Esophagus mucosa (tissue), 1 donor: ENCODE measurements at places on chromosomes 6 and 20. TPM values are rescaled to one million over a fixed set of nuclear protein-coding genes. Genes with fewer than 3 reads are reported as not detected.

DNA sequence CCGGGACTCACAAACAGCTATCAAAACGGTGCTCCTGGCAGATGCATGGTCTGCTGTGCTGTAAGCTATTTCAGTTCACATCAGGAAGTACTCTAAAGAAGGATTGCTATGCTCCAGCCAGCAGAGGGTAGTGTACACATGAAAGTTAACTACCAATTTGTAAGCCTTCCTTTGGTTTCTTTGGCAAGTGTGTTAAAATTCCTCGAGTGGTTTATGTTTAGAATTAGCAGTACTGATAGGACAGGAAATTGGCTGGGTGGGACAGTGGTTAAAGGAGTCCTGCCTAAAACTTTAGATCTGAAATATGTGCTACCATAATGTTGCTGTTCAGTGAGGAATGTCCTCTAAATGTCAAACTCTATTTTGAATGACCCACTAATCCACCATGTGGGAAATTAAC lies 47.4 kb downstream of the TRMT11 start:
- ATAC-seq, result peak; percentile 83

GRCh38 chr6:121904559-121904958 lies 469.1 kb downstream of the GJA1 start:
- ATAC-seq, result peak; percentile 39

- no peak for ATAC-seq
Measured at GRCh38 chr6:14596410-14596809, 478.8 kb downstream of the CD83 start.

GRCh38 chr6:45586216-45587171 lies 208.8 kb upstream of the SUPT3H start:
- peak; percentile 40 for ATAC-seq

DNA sequence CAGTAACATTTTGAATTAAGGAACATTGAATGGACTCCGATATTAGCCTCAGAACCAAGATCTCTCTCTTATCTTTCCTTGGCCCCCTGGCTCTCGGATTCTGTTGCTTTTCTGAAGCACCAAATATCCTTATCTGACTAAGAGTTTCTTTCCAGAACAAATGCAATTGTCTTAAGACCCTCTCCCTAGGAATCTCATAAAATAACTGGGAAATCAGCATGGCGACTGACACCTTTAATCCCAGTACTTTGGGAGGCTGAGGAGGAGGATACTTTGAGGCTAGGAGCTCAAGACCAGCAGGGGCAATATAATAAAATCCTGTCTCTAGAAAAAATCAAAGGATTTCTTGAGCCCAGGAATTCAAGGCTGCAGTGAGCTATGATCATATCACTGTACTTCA lies 984.5 kb downstream of the HACE1 start:
- ATAC-seq, result no peak

DNA sequence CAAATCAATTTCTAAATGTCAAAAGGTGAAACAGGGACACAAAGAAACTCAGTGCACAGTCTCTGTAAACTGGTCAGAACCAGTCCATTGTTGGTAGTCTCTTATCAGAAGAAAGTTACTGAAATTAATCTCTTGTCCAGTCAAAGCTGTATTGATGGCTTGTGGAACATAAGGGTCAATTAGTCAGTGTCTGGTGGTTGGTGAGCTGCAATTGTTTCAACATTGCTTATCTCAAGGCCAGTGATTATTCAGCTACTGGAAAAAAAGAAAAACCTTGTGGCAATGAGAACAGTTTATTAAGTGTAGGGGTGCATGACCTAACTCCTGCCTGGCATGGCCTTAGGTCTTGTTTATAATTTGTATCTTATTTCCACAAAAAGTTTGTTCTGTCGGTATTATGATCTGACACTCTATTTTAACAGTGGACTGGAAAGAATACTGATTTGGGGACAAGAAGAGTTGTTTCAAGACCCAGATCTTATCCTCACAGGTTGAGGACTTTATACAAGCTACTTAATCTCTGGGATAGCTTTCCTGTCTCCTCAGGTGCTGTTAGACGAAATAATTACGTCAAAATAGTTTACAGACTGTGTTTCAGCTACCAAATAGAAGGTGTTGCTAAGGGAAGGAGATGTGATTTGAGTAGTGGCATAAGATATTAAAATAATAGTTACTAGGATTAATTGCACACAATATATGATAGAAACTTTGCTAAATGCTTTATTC lies 520.0 kb upstream of the IRAK1BP1 start:
- ATAC-seq, result no peak

- ATAC-seq, result no peak
Measured at GRCh38 chr6:87102151-87102621, 7.3 kb upstream of the CGA start.

DNA sequence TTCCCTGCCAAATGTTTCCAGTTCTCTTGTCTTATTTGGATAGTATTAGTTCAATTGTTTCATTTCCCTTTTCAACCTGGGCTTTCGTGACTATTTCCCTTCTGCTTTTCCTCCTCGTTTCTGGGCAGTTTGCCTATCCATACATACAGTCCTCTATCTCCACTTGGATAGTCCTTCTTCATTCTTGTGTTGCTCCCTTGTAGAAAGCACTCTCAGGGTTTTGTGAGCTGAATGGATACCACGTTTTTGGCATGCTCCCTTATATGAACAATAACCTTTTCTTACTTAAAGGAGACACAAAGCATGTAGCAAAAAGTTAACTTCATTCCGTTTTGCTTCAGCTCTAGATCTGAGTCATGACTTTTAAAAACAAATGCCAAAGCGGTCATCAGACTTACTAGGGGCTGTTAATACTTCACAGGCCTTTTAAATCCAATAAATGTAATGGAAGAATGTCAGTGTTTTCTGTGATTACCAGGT lies 16.6 kb downstream of the CRYBG1 start:
- no peak for ATAC-seq

DNA sequence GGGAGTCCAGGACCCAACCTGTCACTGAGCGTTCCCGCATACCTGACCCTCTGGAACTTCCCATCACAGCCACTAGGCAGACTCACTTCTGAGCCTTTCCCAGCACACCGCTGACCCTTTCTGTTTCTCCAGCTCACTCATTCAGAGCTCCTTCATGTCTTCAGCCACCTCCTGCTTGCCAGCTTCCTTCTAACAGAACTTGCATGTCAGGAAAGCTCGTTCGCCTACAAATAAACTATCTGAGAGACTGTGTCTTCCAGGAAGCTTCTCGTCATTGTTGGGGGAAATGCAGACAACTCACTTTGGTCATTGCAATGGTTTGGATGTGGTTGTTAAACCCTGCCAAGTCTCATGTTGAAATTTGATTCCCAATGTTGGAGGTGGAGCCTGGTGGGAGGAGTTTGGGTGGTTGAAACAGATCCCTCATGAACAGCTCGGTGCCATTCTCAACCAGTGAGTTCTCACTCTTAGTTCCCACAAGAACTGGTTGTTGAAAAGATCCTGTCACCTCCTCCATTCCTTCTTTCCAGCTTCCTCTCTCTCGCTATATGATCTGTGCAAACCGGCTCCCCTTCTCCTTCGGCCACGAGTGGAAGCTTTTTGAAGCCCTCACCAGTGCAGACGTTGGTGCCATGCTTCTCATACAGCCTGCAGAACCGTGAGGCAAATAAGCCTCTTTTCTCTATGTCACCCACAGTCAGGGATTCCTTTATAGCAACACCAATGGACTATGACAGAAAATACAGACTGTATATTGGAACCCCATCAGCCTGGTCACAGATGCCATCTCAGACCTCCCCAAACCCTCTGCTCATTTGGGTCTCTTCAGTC lies 1.4 kb upstream of the MUC21 start:
- ATAC-seq, result peak; percentile 61

- no peak for ATAC-seq
Measured at GRCh38 chr6:14113976-14114375, 3.6 kb upstream of the CD83 start.

DNA sequence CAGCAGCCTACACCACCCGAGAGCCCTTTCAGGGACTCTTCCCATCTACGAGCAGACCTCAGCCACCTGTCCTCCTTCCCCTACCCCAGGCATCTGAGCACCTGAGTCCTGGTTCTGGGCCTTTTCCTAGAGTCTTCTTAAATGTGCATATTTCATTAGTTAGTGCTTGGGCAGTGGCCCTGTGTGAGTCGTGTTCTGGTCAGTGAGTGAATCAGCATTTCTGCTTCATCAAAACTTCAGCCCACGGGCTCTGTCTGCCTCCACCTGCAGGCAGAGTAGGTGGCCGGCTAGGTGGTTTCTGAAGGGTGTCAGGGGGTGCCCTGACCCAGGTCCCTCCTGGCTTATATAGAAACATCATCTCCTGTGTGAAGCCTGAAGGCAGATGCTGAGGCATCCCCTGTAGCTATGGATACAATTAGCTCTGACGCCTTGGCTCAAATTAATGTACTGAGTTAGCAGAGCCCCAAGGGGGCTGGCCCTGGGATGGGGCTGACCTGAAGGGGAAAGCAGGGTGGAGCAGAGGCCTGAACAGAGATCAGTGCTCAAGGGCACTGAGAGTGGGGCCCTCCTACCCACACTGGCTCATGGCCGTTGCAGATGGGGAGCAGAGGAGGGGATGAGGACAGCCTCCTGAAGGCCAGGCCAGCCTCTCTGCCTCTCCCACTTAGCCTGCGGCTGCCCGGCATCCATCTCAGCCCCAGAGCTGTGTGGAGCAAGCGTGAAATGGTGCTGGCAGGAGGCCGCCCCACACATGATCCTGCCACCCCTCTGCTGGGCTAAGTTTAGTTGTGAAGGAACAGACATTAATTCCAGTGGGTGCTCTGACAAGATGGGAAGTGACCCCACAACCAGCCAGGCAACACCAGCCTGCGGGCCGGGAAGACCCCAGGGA lies 13.6 kb downstream of the IP6K3 start:
- no peak for ATAC-seq

- peak; percentile 10 for ATAC-seq
Measured at GRCh38 chr20:6768228-6769140, 998 bp downstream of the BMP2 start.

DNA sequence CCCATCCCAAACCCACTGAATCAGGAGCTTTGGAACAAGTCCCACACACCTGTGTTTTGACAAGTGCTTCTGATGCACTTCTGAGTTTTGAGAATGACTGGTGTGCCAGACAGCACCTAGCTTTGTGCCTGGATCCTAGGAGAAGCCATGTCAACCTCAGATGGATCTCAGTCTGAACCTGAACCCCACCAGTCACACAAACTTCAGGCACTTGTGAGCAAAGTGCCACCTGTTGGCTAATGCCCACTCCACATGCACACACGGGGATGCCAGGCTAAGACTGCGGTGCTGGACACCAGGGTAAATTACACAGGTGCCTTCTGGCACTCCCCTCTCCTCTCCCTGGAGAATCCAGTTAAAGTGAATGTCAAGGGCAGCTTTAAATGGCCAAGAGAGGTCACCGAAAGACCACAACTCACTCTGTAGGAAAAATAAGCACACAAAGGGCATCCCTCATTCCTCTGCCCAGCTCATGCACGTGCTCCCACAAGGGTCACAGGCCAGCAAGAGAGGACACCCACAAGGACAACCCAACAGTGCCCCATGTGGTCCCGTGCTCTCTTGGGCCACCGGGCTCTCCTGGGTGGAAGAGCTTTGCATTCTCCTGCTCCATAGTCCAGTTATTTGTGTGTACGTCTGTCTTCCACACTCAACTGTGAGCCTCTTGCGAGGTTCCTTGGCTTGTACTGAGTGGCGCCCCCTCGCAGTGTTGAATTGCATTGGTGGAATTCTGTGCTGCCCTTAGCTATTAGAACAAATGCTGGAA lies 45.6 kb downstream of the TAF8 start:
- ATAC-seq, result no peak

GRCh38 chr6:170007468-170008293 lies 256.3 kb downstream of the ERMARD start:
- no peak for ATAC-seq

DNA sequence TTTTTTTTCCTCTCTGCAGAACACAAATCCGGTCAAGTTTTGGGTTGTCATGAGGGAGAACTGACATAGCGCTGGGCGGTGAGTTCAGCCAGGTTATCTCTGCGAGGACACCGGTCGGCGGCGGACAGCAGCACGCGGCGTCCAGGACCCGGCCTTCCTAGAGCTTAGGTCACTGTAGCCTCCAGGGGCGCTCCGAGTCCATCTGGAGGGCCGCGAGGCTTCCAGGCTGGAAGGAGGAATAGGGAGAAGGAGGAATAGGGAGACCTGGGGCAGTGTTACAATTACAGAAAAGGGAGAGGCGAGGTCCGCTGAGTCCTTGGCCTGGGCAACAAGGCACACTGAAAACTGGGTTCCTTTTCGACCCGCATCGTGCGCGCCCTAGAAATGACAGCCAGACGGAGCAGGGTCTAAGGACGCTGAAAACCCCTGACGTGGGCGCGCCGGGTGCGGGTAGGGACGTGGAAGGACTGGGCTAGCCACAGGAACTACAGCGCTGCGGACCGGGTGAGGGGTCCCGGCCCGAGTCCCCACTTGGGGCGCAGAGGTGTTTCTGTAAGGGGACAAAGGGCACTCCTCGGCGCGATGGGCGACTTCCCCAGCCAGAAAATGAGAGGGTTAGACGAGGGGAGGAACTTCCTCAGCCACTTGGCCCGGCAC lies 536 bp upstream of the FNDC1 start:
- ATAC-seq, result no peak

DNA sequence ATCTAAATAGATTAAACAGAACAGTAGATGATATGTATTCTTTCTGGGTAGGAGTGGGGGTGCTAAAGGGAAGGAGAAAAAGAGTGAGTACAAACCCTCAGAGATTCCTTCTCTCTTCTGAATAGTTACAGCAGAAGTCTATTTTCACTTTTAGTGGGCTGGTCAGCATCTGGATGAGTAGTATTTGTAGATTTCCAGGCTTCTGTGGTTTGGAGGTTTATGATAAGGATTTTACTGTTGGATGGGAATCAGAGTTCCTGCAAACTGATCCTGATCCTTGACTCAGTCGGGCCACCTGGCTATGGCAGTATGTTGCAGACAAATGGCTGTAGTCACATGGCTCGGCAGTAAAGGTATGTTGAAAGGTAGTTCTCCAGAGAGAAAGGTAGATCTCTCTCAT lies 84.3 kb upstream of the IFNGR1 start:
- ATAC-seq, result no peak

DNA sequence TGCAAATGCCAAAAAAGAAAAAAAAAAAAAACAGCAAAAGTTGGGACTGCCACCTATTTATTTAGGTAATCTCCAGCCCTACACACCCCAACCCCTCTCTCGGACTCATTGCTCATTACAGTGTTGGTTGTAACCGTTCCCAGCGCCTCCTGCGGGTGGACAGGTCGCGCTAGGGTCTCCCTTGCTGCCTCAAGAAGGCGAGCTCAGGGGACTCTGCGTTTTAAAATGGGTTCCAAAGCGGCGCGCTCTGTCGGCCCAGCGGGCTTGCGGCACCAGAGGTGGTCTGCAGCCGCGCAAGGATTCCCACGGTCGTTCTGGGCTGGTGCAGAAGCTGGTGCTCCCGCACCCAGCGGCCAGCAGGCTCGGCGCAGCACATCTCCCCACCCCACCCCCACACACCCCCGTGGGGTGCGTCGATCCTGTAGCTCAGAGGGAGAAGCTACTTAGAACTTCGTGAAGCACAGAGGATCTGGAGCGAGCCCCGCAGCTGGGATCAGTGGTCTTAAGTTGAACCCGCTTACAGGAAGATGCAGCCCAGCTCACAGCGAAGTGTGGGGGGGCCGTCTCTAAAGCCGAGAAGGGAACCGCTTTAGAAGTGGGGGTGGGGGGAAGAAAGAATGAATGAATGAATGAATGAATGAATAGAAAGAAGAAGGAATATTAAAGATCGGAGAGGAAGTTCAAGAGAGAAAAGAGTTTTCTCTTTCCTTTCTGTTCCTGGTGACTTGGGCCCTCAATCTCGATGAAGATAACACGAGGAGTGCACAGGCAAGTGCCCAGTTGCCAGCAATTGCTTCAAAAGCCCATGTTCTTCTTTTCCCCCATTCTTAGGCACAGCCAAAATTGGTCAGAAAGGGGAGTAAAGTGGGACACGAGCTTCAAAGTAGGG lies 780 bp downstream of the TFAP2A start:
- peak; percentile 37 for ATAC-seq

Gene B3GALT4
- 16.9 TPM for total RNA-seq

Gene METTL24
- not detected for total RNA-seq

Gene EYS
- total RNA-seq, result not detected

Gene MAFB
- 55.9 TPM for total RNA-seq
